ENCODE measurements at places on chromosomes 3 and 15.
A peak's percentile ranks its signal among the peaks of the same experiment; 100 is the strongest.

- no peak for DNase-seq
Observed at GRCh38 chr3:122004991-122005565, 17.0 kb downstream of the ILDR1 start.

GRCh38 chr3:161082063-161082462 is 23.1 kb downstream of the B3GALNT1 start:
- DNase-seq, result no peak

DNA sequence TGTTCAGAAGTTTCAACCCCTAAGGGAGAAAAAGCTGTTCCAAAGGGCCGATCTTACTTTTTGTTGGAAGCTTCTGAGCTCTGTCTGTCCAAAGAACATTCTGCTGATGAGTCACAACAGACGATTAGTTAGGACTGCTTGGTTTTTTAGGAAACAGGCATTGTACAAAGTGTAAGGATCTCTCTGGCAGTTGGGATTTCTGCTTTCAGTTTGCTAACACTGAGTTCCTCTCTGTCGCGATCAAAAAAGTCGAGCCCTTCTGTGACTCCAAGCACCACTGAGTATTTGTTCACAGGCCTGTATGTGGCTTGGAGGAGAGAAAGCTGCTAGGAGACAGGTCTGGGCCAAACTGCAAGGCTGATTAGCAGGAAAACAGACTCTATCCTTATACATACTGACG is 91.8 kb upstream of the PFN2 start:
- DNase-seq, result peak; percentile 73

GRCh38 chr15:101795455-101795854 is 7.9 kb upstream of the OR4F6 start:
- DNase-seq, result peak; percentile 55

GRCh38 chr15:41983221-41983620 is 10.9 kb upstream of the EHD4 start:
- DNase-seq, result no peak

- peak; percentile 52 for DNase-seq
Observed at GRCh38 chr15:60091157-60091556, 87.0 kb downstream of the FOXB1 start.

GRCh38 chr3:110905121-110905520 is 166.5 kb upstream of the NECTIN3 start:
- DNase-seq, result peak; percentile 59

GRCh38 chr3:2198776-2199279 is 100.2 kb downstream of the CNTN4 start:
- DNase-seq, result no peak

DNA sequence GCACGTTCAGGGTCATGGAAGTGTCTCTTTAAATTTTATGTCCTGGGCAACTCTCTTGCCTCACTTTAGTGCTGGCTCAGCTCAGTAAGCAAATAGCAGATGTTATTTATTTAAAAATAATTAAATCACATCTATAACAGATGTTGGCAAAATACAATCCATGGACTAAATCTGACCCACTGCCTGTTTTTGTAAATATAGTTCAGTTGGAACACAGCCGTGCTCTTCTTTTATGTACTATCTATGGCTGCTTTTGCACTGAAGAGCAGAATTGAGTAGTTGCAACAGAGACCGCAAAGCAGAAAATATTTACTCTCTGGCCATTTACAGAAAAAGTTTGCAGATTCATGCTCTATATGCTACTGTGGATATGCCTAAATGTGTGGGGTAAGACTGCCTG is 79.2 kb downstream of the SAMMSON start:
- DNase-seq, result peak; percentile 4

GRCh38 chr3:131797776-131798175 is 237.0 kb downstream of the CPNE4 start:
- DNase-seq, result no peak

GRCh38 chr15:59380902-59381610 is 8.4 kb upstream of the MYO1E start:
- DNase-seq, result no peak

GRCh38 chr15:38894243-38894948 is 329.8 kb upstream of the RASGRP1 start:
- DNase-seq, result peak; percentile 91

- no peak for DNase-seq
Observed at GRCh38 chr15:65115086-65115485, at the start of gene UBAP1L. TSS of gene UBAP1L (minus strand) at chr15:65115200. CDS start at chr15:65106215, 8,985 bp downstream.

DNA sequence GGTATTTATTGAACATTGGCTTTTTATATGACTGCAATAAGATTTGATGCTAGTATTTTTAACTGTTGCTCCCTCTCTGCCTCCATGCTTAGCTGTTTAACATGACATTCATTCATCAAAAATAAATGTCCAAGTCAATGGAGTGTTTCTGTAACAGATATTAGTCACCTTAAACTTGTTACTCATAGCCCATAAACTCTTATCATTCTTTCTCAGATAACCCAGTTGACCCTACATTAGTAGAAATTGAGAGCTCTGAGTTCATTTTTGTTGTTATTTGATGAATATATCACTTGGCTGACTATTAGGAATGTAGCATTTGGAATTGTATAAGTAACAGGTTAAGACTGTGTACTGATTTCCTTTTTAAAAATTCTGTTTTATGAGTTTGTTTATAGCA is 201.1 kb downstream of the UBE2E2 start:
- no peak for DNase-seq

- DNase-seq, result no peak
Observed at GRCh38 chr3:25901796-25902195, 111.9 kb downstream of the OXSM start.

- no peak for DNase-seq
Observed at GRCh38 chr3:58190882-58191281, 19.9 kb downstream of the DNASE1L3 start.

DNA sequence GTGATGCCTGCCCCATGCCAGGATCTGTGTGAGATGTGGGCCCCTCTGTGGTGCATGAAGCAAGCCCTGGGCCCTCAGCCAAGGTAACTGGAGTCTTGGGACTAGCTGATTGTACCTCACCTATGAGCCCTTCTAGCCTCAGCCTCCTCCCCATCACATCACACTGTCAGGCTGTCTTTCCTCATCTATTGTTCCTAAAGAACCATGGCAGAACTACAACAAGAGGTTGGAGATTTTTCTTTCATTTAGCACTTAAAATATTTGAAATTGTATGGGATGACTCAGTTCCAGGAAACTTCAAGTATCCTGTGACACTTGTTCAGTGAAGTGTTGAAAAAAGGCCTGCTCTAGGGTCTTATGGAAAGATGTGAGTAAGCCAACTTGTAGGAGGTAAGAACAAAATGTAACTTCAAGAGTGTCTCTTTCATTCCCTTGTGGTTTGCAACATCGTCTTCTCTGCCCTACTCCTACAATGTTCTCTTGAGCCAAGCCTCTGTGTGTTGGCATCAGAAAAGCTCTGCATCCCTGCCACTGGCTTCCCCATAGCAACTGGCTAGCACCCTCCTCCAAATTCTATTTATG is 58.7 kb upstream of the TIPARP start:
- peak; percentile 52 for DNase-seq

- no peak for DNase-seq
Observed at GRCh38 chr15:94255540-94255939, 24.2 kb downstream of the MCTP2 start.

GRCh38 chr3:64489361-64490044 is 198.3 kb downstream of the ADAMTS9 start:
- no peak for DNase-seq

DNA sequence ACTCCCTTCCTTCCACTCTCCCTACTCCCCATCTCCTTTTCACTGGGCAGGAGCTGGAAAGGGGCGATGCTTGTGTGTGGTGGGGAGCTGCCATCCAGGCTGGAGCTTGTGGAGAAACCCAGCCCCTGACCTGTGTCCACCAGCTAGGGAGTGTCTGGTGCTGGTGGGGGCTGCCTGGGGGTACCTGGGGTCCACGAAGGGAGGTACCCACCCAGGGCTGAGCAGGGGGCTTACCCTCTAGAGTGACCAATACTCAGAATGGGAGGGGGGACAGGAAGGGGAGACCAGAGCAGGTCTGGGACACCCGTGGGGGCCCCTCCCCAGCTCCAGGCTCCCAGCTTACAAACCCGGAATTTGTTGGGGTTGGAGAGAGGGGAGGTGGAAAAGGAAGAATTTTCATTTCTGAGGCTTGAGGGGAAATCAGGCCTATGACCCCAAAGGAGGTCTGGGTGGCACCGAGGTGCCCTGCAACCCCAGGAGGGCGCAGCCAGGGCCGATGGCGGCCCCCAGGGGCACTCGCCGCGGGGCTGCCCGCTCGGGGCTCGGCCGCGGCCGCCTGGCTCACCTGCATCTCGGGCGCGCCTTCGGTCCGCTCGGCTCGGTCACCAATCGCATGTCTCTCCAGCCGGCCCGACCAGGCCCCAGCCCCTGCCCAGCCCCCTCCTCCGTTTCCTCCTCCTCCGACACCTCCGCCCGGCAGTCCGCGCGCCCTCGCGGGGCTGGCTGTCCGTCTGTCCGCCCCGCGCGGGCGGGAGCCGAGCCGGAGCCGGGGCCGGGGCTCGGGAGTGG is 773 bp downstream of the LINGO1 start:
- no peak for DNase-seq

All from fibroblast of villous mesenchyme (primary cell).